ENCODE measurements at places on chromosomes 5 and 9.

DNA sequence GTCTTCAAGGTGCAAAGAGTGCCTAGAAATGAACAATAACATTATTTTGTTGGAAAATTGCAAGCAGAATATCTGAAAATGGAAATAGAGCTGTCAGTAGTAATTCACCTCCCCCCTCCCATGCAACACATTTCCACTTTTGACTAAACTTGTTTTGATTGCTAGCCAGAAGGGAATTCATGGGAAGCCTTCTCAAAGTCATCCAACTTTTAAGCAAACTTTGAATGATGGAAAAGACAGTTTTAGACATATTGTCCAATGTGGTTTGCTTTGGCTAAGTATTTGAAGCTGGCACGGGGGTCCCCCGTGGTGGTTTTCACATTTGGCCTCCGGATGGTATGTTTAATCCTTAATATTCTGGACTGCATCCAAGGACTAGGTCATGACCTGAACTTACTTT, 7.5 kb downstream of the NR2F1 start:
- no peak for DNase-seq

GRCh38 chr9:29882767-29883166, 2309.5 kb upstream of the C9orf72 start:
- DNase-seq, result no peak

DNA sequence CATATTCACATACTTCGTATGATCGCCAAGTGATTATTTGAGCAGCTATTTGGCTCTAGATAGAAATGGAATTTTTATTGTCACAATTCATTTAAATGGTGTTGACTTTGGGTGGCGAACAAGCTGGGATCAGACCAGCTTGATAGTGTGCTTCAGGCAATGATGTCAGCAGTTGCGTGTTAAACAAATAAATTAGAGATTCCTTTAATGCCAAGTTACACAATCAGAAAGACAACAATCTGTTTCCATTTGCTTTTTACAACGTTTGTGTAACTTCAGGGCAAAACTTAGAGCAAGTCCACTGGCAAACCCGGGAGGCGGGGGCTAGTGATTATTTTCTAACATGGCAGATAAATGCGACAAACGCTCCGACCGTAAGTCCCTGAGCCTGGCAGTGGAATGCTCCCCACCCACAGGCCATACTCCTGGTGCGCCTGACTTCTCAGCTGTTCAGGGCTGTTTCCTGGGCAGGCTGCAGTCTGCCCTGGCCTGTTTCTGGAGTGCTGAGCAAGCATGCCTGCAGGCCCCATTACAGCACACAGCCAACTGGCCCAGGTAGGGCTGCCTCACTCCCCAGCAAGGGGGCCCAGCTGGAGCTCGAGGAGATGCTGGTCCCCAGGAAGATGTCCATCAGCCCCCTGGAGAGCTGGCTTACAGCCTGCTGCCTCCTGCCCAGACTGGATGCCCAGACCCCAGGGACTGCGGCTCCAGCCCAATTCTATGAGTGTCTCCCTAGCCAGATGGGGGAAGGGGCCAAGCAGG, 88.7 kb downstream of the BASP1 start:
- no peak for DNase-seq

GRCh38 chr5:95630394-95630917, 10.6 kb downstream of the GPR150 start:
- no peak for DNase-seq

GRCh38 chr5:171635561-171636245, 149.9 kb upstream of the SMIM23 start:
- DNase-seq, result no peak

DNA sequence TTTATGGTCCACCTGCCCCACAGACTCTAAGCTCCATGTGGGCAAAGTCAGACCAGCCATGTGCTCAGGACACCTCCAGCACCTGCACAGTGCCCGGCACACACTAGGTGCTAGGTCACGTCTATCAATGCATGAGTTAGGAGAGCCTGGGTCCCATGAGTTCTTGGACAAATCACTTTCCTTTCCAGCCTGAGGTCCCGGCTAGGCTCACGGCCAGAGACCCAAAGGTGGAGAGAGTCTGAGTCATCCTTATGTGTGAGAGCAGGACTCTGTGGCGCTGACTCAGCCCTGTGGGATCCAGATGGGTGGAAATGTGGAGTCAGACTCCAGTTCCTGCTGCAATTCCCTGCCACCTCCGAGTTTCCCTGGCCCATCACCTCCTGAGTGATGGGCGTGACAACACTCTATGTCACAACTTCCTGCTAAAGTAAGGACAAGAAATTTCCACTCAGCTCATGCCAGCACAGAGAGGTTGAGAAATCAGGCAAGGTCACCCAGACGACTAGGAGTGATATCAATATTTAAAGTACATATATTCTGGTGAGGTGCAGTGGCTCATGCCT, 2.5 kb upstream of the ST6GALNAC4 start:
- DNase-seq, result no peak

Measured in activated CD8-positive, alpha-beta memory T cell treated with anti-CD3 and anti-CD28 coated beads, Interleukin-2, amount 50 U/mL, for 4 hours (primary cell).